ENCODE measurements at places on chromosomes 2 and 18. TPM values are rescaled to one million over a fixed set of nuclear protein-coding genes. Genes with fewer than 3 reads are reported as not detected.

DNA sequence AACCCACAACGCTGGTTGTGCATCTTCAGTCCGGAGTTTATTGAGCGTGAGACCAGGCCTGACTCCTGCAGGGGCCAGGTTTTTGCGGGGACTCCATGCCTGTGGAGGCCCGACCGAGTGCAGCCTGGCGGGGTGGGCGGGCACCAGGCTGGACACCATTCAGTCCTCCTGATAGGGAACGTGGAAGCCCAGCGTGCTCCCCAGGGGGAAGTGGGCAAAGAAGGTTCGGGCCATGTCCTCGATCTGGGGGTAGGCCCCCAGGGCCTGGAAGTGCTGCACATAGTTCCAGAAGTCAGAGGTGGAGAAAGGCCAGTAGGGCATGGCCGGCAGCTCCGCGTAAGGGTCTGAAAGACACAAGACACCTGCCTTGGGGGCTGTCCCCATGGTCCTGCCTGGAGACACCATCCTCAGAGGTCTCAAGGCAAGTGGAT, 1.4 kb downstream of the OTOS start:
- peaks cover 45% of the 10 kb centered on the region for H3K4me1 ChIP-seq
- H3K4me3 ChIP-seq: no peak overlapping the region
- peaks cover 9% of the 10 kb centered on the region for H3K36me3 ChIP-seq
- no peak for DNase-seq
- no peak overlapping the region for H3K27ac ChIP-seq

The POMC gene
- total RNA-seq: 2.6 TPM

GRCh38 chr2:147998203-147998602, 22.3 kb downstream of the ORC4 start:
- no peak overlapping the region for H3K27ac ChIP-seq
- H3K4me3 ChIP-seq: no peak overlapping the region
- no peak for DNase-seq
- no peaks in the 10 kb centered on the region for H3K4me1 ChIP-seq

DNA sequence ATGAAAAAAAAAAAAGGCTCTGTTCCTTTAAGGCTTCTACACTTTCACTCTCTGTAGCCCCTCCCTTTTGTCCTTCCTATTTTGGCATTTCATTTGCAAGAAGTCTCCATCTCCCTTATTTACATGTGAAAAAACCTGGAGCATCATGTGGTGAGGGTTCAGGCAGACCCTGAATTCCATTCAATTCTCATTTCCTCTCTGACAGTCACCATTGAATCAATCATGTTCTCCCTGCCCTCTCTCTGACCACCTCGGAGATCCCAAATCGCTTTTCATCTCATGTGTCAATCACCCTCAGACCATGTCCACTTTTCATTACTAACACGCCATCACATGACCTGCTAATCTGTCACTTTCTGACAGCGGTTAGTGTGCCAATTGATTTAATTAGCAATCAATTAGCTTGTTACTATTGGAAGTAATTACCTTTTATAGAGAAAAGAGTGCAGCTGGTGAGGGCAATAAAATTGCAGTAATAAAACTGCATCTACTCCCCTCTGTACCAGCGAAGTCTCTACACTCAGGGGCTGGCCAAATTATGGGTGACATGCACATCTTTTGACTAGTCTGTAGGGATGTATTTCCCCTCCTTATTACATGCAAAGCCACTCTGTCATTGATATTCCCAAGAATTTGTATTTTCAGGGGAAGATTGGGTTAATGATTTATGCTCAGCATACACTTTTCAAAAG, 317.4 kb downstream of the EN1 start:
- H3K36me3 ChIP-seq: no peaks in the 10 kb centered on the region
- no peak overlapping the region for H3K4me3 ChIP-seq
- no peak for DNase-seq

- H3K27ac ChIP-seq: no peak overlapping the region
- no peaks in the 10 kb centered on the region for H3K4me1 ChIP-seq
- H3K27me3 ChIP-seq: no peaks in the 10 kb centered on the region
- no peak for DNase-seq
- no peak overlapping the region for H3K4me3 ChIP-seq
- H3K36me3 ChIP-seq: no peaks in the 10 kb centered on the region
Measured at GRCh38 chr2:18176679-18177215, 298.3 kb downstream of the KCNS3 start.
